Ovary (tissue), 10 donors: ENCODE measurements at places on chromosomes 2 and 18. TPM values are rescaled to one million over a fixed set of nuclear protein-coding genes. Genes with fewer than 3 reads are reported as not detected.

- H3K4me3 ChIP-seq: no peak overlapping the region
- H3K27me3 ChIP-seq: no peaks in the 10 kb centered on the region
- H3K4me1 ChIP-seq: no peaks in the 10 kb centered on the region
- no peaks in the 10 kb centered on the region for H3K36me3 ChIP-seq
Observed at GRCh38 chr2:230840301-230840700, 24.4 kb upstream of the ITM2C start.

- H3K27ac ChIP-seq: no peak overlapping the region
- H3K4me3 ChIP-seq: no peak overlapping the region
- no peaks in the 10 kb centered on the region for H3K36me3 ChIP-seq
- peaks cover 12% of the 10 kb centered on the region for H3K4me1 ChIP-seq
- DNase-seq: peak; percentile 26
- H3K27me3 ChIP-seq: no peaks in the 10 kb centered on the region
Observed at GRCh38 chr2:237196866-237197618, 111.4 kb downstream of the COPS8 start.

DNA sequence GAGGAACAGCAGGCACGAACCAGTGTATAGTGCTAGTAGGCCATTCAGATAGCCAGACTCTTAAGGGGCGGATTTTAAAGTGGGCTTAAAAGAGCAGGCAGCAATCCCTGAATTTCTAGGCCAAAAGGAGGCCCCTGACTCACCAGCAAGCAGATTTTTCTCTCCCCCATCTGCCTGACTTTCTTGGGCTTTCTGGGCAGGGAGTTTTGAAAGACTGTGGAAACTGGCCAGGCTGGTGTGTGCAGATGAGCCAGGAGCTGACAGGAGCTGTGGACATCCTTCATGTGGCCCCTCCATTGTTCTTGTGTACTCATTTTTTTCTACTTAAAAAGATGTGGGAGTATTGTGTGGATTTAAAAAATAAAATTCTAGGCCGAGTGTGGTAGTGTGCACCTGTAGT lies 59.0 kb downstream of the GLI2 start:
- no peak overlapping the region for H3K4me3 ChIP-seq
- H3K27me3 ChIP-seq: no peaks in the 10 kb centered on the region
- DNase-seq: no peak
- H3K36me3 ChIP-seq: no peaks in the 10 kb centered on the region
- H3K4me1 ChIP-seq: peaks cover 17% of the 10 kb centered on the region
- H3K27ac ChIP-seq: peak overlapping the region; percentile 16

DNA sequence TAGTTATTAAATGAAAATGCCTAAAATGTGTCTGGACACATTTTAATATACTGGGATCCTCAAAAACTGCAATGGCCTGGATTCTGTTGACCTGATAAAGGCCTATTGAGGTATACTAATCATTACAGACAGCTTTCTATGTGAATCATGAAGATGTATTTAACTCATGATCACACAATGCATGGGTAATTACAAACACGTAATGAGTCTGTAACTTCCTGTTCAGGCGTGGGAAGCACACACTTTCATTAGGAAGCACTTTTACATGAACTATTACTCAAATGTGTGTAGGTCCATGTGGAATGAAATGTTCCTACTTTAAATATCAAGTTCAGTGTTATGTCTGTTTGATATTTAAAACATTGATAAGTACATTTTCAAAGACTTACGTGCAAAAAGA lies 108.7 kb downstream of the NCKAP5 start:
- no peak overlapping the region for H3K27ac ChIP-seq
- no peak overlapping the region for H3K4me3 ChIP-seq
- no peaks in the 10 kb centered on the region for H3K36me3 ChIP-seq
- no peak for DNase-seq
- no peaks in the 10 kb centered on the region for H3K4me1 ChIP-seq

DNA sequence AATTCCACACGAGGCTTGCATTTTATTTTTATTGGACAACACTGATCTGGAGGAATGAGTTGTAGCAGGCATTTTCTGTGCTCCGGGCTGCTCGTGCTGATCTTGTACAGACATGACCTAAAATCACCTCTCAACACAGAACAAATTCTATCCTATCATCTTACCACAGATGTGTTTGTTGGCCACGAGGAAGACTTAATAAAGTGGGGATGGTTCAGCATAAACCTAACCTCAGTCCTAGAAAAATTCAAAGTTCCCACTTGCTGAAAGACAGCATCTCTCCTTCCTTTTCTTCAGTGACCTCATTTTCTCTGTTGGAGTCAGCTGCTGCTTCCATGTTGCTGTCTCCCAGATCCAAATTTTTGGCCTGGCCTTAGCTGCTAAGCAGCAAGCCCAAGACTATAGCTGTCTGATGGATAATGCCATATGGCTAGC lies 45.3 kb downstream of the RBKS start:
- no peaks in the 10 kb centered on the region for H3K27me3 ChIP-seq
- DNase-seq: no peak
- H3K4me1 ChIP-seq: no peaks in the 10 kb centered on the region
- H3K4me3 ChIP-seq: no peak overlapping the region
- no peaks in the 10 kb centered on the region for H3K36me3 ChIP-seq

Gene GKN1
- not detected for total RNA-seq

Gene SPATA3
- total RNA-seq: not detected

Gene SAG
- total RNA-seq: not detected

Gene NCKAP5
- 2.2 TPM for total RNA-seq
